ENCODE measurements at places on chromosomes 3 and 15.

DNA sequence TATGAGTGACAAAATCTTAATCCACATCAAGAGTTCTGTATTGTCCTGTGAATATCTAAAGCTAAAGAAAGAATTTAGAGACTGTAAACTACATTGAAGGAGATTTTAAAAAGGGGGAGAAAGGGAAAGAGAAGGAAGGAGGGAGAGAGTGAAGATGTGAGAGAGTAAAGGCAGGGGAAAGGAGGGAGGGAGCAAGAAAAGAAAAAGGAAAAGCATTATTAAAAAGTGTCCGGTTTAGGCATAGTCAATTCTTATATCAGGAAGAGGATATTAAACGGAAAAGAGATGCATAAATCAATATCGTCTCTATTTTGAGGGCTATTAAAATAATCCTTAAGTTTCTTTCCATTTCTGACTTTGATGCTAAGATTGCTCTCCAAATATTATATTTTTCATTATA lies 332.1 kb downstream of the ROBO2 start:
- no peak for DNase-seq

GRCh38 chr3:143881095-143881494 lies 32.8 kb upstream of the SLC9A9 start:
- no peak for DNase-seq

DNA sequence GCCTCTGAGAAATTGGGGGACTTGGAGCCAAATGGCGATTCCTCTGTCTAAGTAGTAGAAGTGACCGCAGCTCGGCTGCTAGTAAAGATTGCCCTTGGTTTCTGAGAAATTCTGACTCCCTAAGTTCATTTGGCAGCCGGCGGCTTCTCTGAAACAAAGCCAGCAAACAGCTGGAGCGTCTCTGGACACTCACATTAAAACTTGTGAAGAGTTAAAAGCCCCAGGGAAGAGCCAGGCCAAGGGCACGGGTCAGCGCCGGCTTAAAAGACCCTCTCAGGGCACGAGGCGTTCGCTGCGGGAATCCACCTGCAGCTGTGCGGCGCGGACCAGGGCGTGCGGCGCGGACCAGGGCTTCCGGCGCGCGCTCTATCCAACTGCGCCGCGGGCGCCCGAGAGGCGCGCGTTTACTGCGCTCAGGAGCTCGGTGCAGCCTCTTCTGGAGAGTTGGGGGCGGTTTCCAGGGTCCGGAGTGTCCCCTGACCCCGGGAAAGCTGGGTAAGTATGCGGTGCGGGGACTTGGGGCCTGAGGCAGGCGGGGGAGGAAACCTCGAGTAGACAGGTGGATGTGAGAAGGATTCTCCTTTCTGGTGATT lies at the start of gene COL6A5:
Gene COL6A5, plus strand, starts transcription at position 186 of the 593 bp plus-strand sequence. CDS start 27,967 bp downstream, outside the sequence.
- no peak for DNase-seq

GRCh38 chr3:85387913-85388505 lies 429.2 kb downstream of the CADM2 start:
- DNase-seq: no peak

DNA sequence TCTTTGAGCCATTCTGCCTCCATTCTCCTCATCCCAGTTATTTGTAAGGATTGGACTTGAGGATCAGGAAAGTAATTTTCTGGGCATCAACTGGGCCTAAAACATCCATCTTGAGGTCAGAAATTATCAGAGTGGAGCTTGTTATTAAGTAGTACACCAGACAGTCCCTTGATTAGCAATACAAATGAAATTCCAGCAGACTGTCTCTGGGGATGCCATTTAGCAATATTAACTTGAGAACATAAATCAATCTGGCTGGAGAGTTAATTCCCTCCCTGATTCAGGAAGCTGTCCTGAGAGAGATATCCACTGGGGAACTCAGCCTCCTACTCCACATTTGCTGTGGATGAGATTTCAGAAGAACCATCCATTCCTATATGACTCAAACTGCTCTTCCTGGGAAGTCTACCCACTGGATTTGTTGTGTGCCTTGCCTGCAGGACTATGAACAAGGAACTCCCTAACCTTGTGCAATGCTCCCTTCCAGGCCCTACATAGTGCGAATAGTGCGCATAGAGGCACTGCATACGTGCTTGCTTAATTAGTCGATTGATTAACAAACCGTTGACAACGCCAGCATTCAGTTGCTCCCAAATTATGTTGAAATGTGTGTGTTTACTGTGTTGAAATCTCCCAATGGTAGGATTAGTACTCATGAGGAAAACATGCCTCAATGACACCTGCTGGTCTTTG lies 36.1 kb upstream of the MTMR14 start:
- DNase-seq: no peak

DNA sequence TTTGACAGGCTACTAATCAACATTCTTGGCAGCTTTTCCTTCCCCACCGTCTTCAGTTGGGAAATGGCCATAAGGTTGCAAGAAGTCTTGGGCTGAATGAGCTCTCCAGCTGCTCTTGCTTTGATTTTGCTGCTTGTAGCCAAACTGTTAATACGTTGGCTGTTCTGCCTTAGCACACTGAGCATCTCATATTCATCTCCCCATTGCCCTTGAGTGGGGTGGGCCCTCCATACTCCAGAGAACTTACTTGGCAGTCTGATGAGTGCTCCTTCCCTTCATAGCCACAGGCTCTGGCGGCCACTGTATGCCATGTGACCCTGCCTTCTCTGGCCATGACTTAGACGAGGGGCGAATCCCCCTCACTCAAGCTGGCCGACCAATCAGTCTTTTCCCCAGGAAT lies 25.8 kb upstream of the PAQR5 start:
- no peak for DNase-seq

DNA sequence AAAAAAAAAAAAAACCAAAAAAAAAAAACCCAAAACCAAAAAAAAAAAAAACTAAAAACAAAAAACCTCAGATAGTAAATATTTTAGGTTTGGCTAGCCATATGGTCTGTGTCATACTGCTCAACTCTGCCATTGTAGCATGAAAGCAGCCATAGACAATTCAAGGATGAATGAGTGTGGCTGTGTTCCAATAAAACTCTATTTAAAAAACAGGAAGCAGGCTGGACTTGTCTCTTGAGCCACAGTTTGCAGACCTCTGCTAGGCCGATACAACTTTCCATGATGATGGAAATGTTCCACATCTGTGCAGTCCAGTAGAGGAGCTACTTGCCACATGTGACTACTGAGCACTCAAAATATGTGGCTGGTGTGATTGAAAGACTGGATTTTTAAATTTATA lies 11.1 kb downstream of the EFCAB12 start:
- no peak for DNase-seq

DNA sequence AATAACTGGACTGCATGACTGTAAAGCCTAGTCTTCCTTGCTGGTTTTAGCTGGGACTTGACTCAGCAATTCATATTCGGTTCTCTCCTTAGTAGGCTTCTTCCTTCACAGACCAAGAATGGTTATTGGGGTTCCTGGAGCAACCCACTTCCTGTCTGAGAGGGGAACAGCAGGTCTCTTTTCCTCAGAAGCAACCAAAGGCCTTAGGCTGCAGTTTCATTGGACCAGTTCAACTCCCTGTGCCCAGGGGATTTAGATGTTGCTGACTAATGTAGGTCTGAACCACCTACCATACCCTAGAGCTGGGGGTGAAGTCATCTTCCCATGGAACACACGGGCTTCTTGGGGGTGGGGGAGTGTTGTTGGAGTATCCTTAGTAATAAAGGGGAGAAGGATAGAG lies 84.0 kb upstream of the SKOR1 start:
- no peak for DNase-seq

GRCh38 chr15:101382544-101382943 lies 87.5 kb upstream of the SNRPA1 start:
- DNase-seq: no peak

DNA sequence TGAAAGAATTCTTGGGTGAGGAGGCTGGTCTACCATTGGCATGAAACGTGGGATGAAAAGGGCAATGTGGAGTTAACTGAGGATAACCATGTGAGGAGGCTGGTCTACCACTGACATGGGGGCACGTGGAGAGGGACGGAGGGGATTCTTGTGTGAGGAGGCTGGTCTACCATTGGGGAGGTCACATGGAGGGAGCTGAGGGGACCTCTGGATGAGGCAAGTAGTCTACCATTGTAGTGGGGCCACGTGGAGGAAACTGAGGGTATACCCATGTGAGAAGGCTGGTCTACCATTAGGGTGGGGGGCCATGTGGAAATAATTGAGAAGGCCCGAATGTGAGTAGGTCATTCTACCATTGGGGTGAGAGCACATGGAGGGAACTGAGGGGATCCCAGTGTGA lies 154.1 kb downstream of the FBLN2 start:
- DNase-seq: no peak

DNA sequence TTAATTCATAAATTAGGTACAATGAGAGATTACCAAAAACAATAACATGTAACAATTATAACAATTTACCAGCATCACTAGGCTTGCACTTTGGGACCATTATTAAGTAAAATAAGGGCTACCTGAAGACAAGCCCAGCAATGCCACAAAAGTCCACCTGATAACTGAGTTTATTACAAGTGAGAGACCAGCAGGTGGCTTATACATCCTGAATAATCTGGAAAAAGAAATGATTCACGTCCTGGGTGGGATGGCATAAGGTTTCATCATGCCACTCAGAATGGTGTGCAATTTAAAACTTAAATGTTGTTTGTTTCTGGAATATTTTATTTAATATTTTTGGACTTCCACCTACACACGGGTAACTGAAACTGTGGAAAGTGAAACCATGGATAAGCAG lies 1287.1 kb upstream of the GBE1 start:
- no peak for DNase-seq

DNA sequence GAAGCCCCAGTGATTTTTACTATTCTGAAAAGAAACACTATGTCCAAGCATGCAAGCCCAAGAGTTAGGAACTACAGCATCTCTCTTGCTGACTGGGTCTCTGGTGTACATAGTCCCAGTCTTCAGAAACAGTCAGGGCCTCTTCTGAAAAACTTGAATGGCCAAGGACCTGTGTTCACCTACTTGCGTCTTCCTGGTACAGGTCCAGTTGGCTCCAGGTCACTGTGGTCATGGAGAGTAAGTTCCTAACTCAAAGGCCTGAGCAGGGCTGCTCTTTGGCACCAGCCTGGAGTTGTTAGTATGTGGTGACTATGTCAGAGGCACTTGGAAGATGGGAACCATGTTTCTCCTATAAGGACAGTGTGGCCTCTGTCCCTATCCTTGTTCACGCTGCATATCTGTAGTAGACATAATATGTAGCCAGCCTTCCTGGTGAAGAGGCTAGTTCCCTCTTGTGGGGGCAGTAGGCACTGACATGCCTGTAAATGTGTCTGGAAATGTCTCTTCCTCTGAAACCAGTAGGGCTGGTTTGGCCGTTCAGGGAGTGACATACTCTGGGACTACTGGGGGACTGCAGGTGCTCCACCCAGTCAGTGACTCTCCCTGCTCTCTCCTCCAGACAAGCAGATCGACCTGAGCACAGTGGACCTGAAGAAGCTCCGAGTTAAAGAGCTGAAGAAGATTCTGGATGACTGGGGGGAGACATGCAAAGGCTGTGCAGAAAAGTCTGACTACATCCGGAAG lies 2.6 kb upstream of the RBM15B start:
- DNase-seq: no peak

DNA sequence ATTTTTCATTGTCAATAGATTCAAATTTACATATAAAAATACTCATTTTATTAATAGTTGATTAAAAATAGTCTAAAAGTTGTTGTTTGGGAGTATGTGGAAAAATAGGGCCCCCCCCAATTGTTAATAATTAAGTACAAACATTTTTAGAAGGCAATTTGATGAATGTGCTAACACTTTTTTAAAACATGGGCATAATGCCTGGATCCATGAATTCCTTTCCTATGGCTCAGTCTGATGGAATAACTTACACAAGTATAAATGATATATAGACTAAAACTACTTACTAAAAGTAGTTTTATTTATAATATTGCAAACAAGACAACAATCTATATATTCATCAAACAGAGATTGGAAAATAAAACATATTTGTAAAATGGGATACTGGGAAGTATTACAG lies 247.2 kb upstream of the LRRN1 start:
- DNase-seq: no peak

- no peak for DNase-seq
Observed at GRCh38 chr3:65607101-65607500, 431.6 kb downstream of the MAGI1 start.

DNA sequence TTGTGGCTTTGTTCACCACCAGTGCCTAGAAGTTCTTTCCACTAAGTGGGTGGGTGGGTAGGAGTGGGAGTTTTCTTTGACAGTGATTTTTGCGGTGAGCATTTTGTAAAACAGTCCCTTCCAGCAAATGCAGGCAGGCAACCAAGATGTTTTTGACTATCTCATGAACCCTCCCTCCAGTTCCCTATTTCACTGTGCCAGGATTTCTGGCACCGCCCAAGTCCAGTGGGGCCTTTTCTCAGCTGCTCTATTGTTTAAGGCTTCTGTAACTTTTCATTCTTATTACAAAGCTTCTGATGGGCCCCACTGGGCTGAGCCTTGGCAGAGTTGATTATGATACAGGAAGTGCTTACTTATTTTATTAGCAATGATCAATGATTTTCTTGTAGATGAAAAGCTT lies 236.0 kb downstream of the EDEM1 start:
- DNase-seq: no peak

DNA sequence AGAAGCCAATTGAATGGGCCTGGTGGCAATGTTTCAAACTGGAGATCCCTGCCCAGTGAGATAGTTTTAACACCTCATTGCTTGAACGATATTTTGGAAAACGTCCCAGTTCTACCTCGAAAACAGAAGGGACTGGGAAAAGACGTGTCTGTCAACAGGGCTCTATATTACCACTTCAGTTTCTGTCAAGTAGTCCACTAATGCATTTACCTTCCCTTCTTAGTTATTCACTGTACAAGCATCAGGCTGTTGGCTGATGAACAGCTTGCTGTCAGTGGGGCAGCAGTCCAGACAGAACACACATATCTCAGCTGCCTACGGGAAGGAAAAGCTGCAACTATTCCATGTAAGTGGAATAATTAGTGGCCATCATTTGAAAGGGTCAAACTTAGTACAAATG lies 794.7 kb upstream of the GBE1 start:
- DNase-seq: no peak

- no peak for DNase-seq
Observed at GRCh38 chr3:5699811-5700210, 512.3 kb downstream of the EDEM1 start.

DNA sequence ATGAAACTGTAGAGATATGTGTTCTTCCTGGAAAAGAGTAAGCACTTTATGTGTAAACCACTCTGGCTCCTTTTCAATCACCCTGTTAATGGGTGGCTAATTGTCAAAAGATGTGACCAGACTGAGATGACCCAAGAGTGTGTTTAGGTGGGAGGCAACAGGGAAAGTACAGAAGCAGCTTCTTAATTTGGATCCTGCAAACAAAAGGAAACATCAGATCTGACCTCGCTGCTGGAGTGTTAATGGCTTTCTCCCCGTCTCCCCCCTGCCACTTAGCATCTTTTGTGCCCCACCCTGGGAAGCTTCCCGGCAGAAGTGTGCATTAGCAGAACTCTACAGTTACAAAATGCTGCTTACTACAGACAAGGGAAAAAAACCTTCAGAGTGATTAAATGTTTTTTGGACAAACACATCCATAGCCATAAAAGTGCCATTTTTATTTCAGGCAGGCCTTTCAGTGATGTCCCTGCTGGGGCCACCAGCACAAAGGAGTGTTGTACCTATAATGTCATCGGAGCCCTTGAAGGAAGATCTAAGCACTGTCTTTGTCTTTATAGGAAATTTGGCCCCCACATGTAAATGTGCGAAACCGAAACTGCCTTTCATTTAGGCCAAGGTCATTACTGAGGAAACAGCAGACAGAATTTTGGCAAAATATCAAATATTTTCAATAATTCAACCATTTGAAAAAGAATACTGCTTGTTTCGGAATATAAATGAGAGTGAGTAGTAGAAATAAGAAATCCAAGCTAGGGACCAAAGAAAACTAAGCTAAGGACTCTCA lies 311.0 kb downstream of the WDR72 start:
- no peak for DNase-seq

- no peak for DNase-seq
Observed at GRCh38 chr3:133303430-133303829, 96.4 kb upstream of the BFSP2 start.

GRCh38 chr15:69974321-69974720 lies 123.4 kb downstream of the TLE3 start:
- no peak for DNase-seq

Measured in HS-27A (cell line).